ENCODE measurements at places on chromosomes 1 and 21.

DNA sequence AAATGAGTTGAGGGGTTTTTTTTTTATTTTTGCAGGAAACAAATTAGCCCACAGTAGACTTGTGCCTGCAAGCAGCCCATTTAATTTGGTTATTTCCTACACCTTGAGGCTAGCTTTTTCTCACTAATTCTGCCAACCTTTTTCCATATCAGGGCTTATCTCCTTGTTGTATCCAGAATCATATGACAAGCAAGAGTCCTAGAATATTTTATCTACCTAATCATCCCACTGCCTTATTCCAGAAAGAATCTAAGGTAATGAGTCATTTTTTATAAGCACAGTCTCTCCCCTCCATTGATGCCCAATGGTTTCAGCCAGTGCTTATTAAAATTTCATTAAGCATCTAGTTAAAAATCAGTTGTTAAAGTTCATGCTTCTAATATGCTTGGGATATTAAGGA, 324.1 kb downstream of the BARHL2 start:
- no peak for DNase-seq

GRCh38 chr1:155000726-155001424, 1.7 kb upstream of the ZBTB7B start:
- DNase-seq = peak; percentile 72

GRCh38 chr1:236148470-236148845, 6.1 kb downstream of the GPR137B start:
- no peak for DNase-seq

DNA sequence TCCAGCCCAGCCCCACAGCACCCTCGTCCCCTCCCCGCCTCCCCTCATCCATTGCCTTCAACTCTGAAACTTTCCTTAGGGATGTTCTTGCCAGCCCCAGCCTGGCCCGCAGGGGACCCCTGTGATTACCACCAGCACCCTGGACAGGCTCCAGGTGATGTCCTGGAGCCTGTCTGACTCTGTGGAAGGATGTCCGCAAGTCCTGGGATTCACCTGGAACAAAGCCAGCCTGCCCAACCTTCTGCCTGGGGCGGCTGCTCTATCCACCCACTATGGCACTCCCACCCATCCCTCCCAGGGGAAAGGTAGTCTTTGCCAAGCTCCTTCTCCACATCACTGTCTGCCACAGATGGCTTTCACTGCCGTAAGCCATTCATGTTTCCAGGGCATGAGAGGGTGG, 24.4 kb upstream of the PTPRF start:
- DNase-seq = no peak

DNA sequence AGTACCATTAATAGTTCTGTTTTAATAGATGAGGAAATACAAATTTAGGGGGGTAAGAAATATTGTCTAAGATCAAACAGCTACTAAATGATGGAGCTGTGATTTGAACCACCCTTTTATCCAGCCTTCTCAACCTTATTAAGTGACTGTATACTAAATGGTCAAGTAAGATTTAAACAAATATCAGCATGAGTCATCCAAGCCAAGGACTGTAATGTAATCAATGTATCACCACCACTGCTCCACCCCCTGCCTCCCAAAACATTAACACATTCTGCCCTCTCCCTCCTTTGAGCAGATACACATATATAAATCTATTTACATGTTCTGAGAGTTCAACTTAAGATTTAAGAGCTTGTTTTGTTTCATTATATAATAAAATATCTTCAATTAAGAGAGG, 58.9 kb downstream of the LRRC40 start:
- no peak for DNase-seq

DNA sequence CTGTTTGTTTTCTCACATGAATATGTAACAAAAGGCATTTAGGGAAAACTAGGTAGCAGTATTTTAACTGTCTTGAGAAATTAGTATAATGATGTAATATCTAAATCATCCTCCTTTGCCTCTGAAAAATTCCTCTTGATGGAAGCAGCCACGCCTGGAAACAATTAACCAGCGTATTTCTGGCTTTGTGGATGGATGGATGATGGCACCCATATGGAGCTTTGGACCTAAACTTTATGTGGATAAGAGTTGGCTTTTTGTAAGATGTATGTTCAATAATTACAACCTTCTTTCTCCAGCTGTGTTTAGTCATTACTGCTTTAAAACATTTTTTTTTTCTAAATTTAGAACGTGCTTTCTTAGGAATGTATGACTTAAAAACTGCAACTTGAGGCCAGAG, 12.7 kb downstream of the CDCA8 start:
- no peak for DNase-seq

DNA sequence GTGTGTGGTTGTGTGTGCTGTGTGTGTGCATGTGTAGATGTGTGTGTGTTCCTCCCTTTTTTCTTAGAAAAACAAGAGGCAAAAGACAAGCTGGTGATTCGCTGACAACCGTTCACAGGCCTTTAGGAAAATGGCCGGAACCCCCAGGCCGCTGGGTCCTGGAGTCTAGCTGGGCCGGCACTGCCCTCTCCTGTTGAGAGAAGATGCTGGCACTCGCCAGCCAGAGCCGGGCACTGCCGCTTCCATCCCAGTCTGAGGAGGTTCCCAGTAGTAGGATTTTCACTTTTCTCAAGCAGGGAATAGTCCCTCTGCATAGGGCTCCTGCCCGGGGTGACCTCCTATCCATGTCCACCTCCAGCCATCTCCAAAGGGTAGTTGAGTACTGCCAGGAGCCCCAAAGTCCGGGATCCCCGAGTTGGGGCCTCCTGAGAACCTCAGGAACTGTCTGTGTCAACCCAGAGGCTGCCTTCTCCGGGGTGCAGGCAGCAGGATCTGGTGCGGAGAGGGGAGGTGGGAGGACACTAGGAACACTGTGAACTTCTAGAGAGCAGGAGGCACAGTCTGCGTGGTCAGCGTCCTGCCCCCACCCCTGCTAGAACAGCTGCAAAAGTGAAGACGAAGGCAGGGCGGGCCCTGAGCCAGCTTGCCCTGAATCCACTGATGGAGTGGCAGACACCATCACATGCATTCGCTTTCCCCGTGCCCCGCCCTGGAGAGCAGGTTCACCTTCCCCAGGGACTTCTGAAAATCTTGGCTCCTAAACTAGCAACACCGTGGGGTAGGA, 44.1 kb upstream of the ARHGEF16 start:
- no peak for DNase-seq

- DNase-seq = no peak
These were observed 13.8 kb upstream of the SLC6A9 start for GRCh38 chr1:44045064-44045463.

DNA sequence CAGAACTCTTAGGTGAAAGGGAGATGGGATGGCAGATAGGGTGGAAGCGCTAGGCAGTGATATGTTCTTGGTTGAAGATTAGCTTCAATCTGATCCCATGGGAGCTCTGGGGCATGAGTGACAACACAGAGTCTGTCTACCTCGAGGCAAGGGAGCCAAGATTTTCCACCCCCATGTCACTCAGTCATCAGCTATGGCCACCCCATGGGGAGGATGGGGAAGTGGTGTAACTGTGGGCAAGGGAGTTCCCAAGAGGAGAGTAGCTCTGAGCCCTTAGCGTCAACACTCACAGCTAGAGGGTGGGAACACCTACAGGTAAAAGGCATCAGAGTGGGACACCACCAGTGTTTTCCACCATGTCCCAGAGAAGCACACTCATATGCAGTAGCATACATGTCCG, 30.3 kb upstream of the C1QA start:
- DNase-seq = no peak

DNA sequence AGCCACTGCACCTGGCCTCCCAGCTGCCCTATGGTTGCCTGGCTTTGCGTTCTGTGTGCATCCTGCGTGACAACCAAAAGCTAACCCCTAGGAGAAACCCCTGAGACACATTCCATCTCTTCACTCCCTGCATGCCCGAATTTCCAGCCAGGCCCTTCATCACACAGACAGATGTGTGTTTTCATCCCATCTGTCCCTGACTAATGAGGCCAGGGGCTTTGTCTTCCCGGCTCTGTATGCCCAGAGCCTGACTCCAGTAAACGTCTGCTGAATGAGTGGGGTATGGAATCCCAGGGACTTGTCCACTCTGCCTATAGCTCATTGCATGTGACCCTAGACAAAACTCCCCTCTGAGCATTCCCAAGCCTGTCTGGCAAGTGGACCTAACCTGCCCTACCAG, 9.6 kb downstream of the ESPN start:
- no peak for DNase-seq

- DNase-seq = no peak
These were observed 14.2 kb downstream of the VPS13D start for GRCh38 chr1:12244078-12244477.

DNA sequence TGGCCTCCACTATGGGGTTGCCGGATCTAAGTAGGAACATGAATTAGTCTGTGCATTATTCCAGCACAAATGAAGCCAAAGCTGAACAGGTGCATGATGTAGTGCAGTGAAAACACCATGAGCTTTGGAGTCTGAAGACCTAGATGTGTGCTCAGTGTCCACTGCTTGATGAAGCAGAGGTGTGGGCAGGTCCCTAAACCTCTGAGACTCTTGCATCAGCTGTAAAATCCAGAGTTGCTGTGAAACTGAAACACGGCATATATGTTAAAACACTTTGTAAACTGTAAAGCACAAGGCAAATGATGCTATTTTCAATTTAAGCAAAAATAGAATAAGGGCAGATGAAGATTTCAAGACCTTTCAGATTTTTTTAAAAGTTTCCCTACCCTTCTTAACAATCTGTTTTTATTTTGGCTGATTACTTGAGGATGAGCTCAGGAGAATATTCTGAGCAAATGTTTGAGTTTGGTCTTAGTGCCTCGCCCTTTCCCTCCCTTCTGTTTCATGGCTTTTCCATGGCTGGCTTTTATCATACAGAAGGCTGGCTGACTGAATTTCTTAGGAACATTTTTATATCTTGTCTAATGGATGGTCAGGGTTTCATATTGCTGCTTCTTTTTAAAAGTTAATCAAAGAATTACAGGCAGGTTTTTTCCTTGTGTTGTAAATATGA, 221.8 kb downstream of the NTNG1 start:
- no peak for DNase-seq

GRCh38 chr1:225426395-225427234, 1.2 kb downstream of the LBR start:
- no peak for DNase-seq

GRCh38 chr21:36852864-36853263, 113.6 kb downstream of the HLCS start:
- DNase-seq = no peak

- no peak for DNase-seq
These were observed 31.8 kb downstream of the LDLRAP1 start for GRCh38 chr1:25575191-25575590.

GRCh38 chr1:181123173-181123572, 34.7 kb downstream of the IER5 start:
- no peak for DNase-seq

DNA sequence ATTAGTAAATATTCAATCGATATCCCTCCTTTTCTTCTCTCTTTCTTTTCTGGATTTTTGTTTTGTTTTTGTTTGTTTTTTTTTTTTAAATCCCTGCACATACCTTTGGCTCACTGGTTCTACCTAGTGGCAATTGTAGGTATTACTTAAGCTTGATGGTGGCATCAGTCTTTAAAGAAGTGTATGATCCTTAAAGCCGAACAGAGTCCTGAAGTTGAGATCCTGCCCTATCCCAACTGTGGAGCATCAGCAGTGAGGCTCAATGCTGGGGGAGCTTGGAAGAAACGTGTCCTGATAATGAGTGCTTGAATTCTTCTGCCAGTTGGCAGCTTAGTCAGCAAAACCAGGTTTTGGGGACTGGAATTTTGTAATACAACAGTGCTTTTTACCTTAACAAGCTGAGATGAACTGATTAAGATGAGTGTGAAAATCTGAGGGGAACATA, 60.8 kb downstream of the FASLG start:
- no peak for DNase-seq

DNA sequence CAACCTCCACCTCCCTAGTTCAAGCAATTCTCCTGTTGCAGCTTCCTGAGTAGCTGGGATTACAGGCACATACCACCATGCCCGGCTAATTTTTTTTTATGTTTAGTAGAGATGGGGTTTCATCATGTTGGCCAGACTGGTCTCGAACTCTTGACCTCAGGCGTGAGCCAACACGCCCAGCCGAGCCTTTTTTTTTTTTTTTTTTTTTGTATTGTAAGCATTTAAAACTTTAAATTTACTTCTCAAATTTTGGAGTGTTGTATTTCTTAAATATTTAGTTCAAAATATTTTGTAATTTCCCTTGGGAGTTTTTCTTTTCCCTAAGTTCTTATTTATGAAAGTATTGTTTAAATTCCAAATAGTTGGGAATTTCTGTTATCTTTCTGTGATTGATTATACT, 9.2 kb upstream of the SCAF4 start:
- no peak for DNase-seq

GRCh38 chr1:57214951-57215575, 208.8 kb downstream of the DAB1 start:
- DNase-seq = no peak

- no peak for DNase-seq
These were observed 68.4 kb downstream of the SNRPE start for GRCh38 chr1:203929741-203930309.

DNA sequence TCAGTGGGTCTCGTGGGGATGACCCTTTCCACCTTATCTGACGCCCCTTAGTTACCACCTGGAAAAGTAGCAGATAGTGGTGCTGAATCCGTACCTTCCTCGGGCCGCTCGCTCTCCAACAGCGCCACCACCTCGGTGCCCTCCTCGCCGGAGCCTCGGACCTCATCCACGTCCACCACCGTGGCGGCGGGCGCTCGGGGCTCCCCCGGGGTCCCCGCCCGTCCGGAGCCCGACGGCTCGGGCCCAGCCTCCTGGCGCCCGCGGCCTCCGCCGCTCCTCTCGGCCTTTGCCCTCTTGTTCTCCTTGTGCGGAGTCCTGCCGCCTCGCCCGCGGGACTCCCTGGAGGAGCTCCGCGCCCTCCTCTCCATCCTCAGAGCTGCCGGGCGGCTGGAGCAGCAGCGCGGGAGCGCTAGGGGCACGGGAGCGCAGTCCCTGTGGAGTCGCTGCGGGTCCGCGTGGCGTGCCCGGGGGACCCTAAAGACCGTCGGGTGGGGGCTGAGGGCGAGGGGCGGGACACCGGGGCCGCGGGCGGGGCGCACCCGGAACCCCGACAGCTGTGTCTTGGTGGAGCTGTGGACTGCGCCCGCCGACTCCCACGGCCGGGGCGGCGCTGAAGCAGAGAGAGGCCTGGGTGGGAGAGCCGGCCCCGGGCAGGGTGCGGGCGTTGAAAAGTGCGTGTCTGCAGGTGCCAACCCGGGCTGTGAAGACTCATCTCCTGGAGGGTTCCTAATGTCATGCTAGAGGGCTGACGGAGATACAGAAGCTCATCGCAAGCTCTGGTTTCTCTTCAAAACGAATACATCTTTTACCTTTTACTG, at the start of gene NPHS2:
Gene NPHS2, minus strand, starts transcription at position 452 of the 818 bp plus-strand sequence. Its CDS starts 84 bp downstream, at position 368.
- no peak for DNase-seq

Measured in T follicular helper cell (primary cell).